ENCODE measurements at places on chromosomes 12 and 14. TPM values are rescaled to one million over a fixed set of nuclear protein-coding genes. Genes with fewer than 3 reads are reported as not detected.

Gene SERPINA12
- not detected for total RNA-seq

Gene SERPINA3
- 1.3 TPM for total RNA-seq

Gene OR4E2
- not detected for total RNA-seq

Gene KRT6C
- not detected for total RNA-seq

Gene RIPK3
- 0.56 TPM for total RNA-seq

Gene GLI1
- total RNA-seq: under 0.01 TPM

Measured in regular cardiac myocyte (primary cell).